ENCODE measurements at places on chromosomes 5 and 9.

GRCh38 chr9:117744856-117745389 is 40.7 kb downstream of the TLR4 start:
- no peak for DNase-seq

DNA sequence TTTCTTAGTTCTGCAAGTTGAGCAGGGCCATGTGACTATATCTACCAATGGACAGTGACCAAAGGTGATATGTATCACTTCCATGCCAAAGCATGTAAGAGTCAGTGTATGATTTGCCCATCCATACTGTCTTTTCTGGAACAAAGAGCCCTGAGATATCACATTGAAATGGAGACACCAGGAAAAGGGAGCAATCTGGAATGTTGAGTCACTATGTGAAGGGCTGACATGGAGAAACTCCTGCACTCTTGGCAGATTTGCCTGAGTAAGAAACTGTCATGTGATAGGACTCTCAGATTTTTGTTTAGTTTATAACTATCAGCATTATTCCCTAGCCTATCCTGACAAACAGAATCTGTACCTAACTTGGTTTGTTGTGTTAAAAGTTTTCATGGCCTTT is 29.8 kb upstream of the TMEM161B start:
- DNase-seq: no peak

DNA sequence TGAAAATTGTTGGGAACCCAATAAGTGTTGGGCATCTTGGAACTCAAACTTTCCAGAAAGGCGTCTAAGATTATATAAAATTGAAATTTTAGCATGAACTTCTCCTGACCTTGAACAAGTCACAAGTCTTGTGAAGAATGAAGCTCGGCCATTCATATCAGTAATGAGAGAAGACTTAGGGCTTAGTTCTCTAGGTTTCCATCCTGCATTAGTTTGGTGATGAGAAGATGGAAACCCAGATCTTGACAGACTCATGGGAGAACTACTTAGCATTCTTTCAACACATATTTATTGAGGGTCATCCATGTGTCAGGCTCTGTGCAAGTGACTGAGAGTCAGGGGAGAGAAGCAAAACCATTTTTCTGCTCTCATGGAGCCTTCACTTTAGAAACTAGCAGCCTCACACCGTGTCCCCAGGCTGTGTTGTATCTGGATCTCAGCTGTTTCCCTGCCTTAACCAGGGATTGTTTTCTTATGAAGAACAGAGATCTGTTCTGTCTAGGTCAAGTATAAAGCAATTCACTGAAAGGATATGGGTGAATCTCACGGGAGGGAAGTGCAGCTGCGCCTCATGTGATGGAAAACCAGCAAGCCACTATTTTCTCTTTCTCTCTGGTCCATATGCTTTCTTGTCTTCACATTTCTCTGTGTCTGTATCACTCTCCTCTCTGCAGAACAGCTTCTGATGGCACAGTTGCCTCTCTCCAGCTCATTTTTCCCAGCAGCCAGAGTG is 3.4 kb downstream of the GARNL3 start:
- no peak for DNase-seq

GRCh38 chr5:167792514-167792913 is 498.9 kb upstream of the WWC1 start:
- DNase-seq: no peak

DNA sequence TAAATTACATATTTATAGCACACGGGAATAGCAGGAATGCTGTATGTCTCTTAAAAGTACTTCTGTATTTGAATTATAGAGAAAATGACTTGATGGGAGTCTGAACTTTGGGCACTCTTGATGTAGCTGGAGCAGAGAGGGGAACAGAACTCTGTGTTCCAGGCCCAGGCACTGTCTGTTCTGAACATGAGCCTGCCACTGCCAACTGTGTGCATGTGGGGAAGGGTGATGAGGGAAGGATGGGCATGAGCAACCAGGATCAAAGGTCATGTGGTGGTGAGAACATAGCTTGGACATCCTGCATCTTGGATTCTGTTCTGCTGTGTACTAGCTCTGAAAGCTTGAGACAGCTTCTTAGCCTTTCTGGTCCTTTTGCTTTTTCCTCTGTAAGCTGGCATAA is 16.4 kb upstream of the ZBED3 start:
- no peak for DNase-seq

DNA sequence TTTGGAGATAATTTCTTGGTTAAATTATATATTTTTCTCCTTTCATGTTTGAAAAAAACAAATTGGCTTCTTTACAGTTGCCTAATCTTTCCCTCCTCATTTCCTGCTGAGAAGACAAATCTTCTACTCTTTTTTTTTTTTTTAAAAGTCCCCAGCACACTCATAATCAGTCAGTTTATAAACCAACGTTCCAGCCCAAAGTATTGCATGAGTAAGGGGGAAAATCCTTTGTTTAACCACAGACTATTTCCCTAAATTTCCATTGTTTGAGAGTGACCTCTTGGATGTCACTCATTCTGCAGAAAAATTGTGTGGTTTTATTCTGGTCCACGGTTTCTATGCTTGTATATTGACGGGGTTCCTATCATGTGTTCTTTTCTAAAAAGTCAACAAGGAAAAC is 55.1 kb upstream of the TLR4 start:
- DNase-seq: no peak

DNA sequence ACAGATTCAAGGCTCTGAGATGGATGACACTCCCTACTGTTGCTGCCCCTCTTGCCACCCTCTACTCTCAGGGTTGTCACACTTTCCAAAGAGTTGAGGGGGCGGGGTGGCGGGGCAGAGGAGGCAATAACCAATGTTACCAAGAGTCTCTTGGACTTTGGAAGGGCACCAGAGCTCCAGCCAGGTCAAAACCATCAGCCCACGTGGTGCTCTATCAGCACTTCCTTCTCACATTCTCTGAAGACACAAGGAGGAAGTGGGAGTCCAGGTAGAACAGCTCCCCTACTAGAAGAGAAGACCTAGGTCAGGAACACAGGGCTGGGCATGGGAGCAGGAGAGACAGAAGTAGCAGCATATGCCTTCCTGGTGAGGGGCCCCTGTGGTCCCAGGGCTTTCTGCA is 33.0 kb upstream of the PIK3R1 start:
- DNase-seq: no peak

DNA sequence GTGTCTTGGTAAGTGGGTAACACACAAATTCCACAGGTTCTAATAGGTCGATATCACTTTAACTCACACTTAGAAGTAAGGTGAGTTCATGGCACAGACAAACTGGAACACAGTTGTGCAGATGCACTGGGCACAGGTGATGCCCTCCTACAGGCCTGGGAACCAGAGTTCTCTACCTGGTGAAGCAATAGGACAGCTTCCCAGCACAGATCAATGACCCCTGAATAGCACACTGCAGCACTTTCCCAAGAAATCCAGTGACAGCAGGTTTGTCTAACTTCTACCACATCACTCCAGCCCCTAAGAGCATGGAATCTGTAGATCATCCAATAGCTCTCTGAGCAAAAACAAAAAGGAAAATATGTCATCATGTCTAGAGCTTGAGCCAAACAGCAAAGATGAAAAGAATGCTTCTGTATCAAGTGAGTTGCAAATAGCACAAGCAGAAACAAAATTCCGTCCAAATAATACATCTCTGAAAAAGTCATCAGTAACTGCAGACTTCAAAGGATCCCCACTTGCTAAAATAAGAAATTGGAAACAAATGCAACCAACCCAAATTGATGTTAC is 33.5 kb downstream of the MOCS2 start:
- DNase-seq: no peak

DNA sequence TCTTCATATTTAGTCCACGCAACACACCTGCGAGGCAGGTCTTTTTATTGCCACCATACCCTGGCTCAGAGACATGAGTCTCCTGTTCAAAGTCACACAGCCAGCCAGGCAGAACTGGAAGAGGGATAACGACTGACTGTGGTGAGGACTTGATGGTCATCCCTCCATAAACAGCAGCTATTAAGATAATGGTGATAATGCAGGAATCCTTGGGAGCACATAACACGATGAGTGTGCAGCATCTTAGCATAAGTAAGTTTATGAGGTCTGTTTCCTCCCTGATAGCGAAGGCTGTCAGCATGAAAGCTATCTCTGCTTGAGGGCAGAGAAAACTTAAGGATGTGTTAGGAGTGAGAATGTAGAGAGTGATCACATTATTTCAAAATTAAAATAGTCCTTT is 30.9 kb downstream of the KCTD16 start:
- no peak for DNase-seq

DNA sequence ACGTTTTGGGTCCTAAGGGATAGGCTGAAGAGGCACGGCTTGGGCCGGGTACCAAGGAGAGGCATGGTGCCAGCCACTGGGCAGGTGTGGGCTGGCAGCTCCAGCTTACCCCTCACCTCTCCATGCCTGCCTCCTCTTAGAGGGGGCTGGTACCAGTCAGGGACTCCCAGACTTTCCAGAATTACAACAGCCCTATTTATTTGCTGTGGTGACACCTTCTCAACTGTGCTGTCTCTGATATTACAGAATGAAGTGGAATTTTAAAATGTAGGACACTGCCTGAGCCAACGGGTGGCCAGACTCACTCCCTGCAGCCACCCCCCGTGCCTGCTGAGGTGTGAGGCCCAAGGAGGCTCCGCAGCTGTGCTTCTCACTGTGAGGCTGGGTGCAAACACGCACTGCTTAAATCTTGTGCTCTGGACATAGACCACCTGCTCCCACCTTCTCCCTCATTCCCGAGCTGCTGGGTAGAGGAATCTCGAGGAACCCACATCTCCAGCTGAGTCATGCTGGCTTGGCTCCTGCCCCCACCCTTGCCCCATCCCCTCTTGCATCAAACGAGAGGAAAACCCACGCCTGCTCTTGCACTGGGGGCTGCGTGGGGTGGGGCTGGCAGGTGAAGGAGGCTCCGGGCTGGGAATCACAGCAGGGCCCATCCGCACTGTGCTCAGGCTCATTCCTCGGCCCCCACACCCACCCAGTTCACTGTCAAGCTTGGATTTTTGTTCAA is 47.9 kb downstream of the PRRT1B start:
- no peak for DNase-seq
